ENCODE measurements at places on chromosomes 3 and 15.
A peak's percentile ranks its signal among the peaks of the same experiment; 100 is the strongest.

- peak; percentile 83 for DNase-seq
Measured at GRCh38 chr3:50264383-50264963, 4.5 kb upstream of the SEMA3B start.

GRCh38 chr3:162546910-162547309 lies 1050.3 kb downstream of the OTOL1 start:
- DNase-seq = no peak

- no peak for DNase-seq
Measured at GRCh38 chr3:100269410-100270214, 8.8 kb downstream of the TBC1D23 start.

GRCh38 chr3:86702381-86702958 lies 288.5 kb downstream of the VGLL3 start:
- peak; percentile 9 for DNase-seq

DNA sequence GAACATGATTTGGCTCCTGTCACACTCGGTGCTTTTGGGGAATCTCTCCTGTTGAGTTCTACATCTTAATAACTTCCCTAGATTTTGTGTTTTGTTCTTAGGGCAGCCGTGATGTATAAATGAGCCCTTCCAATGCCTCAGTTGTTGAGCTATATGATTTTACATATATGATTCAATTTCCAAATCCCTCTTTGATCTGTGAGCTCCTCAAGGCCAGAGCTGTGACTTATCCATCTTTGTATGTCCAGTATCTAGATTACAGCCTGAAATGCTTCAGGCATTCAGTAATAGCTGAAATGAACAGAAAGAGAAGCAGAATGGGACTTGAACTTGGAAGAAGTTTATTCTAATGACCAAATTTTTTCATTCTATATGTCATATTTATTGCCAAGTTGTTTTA lies 26.6 kb downstream of the CGGBP1 start:
- DNase-seq = no peak

DNA sequence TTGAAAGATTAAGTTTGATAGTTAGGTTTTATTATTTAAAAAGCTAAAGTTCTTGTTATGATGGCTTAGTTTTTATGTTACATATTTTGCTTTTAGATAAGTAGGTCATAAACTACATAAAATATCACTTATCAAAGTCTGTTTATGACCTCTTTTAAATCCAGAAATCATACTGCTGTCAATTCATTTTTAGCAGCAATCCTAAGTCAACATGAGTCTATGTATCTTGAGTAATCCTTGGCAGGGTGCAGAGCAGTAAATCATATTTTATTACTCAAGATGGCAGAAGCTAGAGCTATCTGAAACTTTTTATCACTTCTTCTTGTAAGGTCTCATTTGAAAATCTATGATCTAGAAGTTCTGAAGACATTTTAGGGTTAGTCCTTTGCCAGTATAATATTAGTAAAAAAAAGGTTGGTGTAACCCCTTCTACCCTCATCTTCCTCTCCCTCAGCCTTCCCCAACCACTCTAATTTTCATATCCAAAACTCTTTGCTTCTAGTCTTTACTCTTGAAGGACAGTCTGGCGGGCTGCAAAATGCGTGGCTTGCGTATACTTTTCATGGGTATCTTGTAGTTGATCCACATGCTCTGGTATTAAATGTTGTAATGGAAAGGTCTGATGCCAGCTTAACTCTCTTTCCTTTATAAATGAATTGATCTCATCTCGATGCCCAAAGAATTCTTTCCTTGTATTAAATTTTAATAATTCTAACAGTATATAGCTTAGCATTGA lies 134.0 kb upstream of the THRB start:
- DNase-seq = no peak

GRCh38 chr3:68999605-69000004 lies 13.9 kb downstream of the EOGT start:
- DNase-seq = no peak

DNA sequence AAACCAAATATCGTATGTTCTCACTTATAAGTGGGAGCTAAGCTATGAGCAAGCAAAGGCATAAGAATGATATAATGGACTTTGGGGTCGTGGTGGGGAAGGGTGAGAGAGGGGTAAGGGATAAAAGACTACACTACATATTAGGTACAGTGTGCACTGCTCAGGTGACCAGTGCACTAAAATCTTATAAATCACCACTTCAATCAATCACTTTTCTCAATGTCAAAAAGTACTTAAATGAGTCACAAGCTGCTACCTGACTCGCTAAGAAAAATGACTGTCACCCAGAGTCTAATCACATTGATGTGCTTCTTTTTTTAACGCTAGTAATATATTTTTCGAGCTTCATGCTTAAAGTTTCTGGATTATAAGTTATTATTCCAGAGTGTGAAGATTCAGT lies 95.5 kb downstream of the CBLB start:
- no peak for DNase-seq

DNA sequence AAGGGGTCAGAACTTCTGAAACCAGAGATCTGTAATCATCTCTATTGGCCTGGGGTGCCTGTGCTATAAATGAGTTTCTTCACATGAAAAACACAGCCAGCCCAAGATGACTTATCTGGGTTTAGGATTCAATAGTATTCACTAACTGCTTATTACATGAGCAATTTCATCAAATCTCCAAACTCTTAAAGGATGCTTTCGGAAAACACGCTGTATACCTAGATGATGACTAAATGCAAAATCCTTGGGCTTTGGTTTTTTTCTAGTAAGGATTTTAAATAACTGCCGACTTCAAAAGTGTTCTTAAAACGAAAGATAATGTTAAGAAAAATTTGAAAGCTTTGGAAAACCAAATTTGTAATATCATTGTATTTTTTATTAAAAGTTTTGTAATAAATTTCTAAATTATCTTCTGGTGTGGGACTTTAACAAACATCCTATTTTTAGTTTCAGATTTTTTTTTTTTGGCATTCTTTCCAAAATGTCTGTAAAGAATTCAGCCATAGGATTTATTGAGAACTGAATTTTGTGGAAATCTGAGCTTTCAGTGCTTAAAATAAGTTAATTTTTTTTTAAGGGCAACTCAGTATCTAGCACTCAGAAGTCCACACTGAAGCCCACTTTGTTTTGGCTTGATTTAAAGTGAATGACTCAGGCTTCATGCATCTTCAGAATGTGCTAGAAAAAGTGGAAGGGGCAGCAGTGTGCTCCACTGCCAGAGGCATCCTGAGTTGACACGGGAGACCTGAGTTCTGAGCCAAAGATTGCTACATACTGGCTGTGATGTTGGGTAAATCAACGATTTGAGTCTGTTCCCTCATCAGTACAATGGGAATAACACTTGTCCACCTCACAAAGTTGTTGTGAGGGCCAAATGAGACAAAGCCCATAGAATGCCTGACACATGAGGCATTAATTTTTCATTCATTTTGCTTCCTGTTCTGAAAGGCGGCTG lies 18.7 kb downstream of the TMEM43 start:
- DNase-seq = no peak

DNA sequence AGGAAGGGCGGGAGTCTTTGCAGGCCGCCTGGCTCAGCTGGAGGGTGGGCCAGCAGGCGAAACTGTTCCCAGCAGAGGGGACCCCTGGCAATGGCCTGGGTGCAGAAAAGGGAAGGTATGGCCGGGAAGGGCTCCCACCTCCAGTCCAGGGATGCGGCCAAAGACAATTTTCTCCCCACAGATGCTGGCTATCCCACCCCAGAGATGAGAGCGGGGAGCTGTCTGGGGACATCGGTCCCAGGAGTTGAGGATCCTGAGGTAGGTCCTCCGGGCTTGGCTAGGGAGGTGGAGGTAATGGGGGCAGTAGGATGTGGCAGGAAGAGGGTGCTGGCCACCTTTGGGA lies 1.7 kb downstream of the SEMA3G start:
- DNase-seq = no peak

DNA sequence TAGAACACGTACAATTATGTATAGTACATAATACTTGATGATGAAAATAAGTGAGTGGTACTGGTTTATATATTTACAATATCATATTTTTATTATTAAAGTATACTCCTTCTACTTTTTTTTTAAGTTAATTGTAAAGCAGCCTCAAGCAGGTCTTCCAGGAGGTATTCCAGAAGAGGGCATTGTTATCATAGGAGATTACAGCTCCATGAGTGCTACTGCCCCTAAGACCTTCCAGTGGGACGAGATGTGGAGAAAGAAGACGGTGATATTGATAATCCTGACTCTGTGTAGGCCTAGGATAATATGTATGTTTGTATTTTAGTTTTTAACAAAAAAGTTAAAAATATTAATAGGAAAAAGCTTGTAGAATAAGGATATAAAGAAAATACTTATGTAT lies 40.3 kb upstream of the SCN5A start:
- DNase-seq = no peak
